ENCODE measurements at places on chromosomes 2 and 18.

- no peak for DNase-seq
Observed at GRCh38 chr2:167944825-167945659, 302.4 kb downstream of the STK39 start.

DNA sequence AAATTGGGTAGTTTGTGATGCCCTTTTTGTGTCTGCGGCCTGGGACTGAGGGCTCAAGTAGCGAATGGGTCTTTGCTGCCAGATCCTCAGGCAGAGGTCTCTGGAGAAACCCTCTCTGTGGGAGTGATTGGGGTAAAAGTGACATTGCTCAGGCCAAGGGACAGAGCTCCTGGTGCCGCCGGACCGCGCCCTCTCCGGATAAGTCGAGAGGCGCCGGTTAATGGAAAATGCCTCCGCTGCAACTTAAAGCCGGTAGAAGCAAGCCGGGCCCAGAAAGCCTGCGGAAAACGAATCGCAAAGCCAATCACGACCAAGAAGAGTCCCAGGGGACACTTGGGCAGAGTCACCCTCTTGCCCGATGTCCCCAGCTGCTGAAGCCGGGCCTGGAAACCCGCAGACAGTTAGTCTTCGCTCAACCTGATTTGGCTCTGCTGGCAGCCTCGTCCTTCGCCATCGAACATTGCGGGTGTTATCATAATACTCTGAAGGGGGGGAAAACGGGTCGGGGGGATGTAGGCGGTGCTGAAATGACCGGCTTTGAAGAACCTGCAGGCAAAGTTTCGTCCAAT lies 352 bp upstream of the HOXD12 start:
- DNase-seq = no peak

DNA sequence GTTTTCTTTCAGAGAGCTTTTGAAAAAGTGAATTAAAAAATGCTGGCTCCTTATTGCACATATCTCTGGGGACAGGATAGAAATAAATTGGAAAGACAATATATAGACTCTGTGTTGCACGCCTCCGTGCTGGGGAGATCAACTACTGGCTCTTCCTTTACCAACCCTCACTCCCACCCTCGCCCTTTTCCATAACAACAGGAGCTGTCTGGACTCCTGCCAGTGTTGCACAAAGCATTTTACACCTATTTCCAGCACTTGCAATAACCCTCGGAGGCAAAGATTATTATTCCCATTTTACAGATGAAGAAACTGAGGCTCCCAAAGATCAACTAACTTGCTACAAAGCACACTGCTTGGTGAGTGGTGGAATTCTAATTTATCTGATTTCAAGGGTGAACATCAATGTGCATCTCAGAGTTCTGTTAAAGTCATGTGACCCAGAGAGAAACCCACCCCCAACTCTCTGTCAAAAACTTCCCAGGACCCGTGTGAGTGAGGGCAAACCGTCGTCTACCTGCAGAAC lies 4.2 kb downstream of the CREG2 start:
- DNase-seq = no peak

DNA sequence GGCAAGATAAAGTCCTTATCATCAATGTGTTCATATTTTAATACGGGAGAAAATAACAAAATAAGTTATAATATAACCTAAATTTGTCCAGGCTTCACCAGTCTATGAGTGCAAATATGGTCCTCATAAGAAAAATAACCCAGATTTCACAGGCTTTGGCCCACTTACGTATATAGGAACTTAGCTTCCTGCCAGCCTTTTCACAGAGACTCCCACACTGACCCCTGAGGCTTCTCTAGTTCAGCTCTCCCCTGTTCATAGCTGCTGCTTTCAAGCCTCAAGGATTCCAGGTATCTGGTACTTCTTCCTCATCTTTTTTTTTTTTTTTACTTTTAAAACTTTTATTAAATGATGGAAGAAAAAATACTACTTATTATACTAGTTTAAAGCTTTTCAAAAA lies 74.9 kb upstream of the PELI1 start:
- no peak for DNase-seq

DNA sequence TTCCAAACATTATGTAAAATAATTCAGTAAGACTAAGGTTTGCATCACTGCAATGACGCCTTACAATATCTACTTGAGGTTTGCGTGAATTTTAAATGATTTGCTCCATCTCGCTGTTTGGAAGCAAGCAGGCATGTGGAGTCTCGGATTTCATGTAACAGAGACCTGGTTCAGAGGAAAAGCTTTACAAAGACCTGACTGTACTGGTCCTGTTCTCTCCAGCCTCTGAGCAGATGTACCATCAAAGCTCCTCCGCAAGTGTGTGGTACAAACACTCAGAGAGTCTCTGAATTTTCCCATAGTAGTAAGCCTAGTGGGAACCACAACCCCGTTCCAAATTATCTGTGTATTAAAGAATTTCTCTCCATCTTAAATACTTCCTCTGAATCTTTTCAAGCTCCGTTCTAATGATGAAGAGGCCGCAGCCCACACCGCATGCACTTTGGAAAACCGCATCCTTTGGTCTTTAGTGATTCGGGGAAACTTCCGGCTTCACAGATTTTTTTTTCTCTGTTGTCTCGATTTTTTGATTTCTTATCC lies 728.1 kb upstream of the SOX11 start:
- DNase-seq = peak; percentile 66

- no peak for DNase-seq
Observed at GRCh38 chr2:197265924-197266323, 44.7 kb downstream of the ANKRD44 start.

DNA sequence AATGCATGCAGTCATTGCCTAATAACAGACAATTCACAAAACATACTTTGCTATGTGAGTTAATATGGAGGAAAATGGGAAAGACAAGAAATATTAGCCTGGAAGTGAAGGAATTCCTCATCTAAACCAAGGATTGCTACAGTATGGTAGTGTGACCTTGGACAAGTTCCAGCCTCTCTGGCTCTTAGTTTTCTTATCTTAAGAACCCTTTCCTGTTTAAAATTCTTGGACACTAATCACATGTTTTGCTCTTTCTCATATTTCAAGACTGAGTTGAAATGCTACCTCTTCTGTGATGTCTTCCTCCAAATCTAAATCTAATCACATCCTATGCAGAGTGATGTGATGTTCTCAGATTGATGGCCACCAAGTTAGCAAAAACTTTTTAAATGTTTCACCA lies 20.8 kb upstream of the ADAM23 start:
- DNase-seq = no peak

DNA sequence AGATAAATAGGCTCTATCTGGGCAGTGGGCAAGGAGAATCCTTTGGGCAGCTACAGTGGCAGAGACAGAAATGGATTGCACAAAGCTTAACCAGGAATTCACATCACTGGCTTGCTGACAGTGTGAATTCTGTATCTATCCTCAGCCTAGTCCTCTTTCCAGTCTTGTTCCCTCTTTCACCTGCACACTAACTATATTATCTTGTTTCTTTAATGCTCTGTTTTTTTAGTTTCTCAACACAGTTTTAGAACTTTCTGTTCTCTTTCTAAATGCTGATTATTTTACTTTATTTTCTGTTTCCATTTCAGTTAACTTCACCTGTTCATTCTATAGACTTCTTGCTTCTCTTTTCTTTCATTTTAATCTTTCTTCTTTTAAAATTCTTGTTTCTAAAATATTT lies 66.4 kb downstream of the LINC00305 start:
- no peak for DNase-seq

DNA sequence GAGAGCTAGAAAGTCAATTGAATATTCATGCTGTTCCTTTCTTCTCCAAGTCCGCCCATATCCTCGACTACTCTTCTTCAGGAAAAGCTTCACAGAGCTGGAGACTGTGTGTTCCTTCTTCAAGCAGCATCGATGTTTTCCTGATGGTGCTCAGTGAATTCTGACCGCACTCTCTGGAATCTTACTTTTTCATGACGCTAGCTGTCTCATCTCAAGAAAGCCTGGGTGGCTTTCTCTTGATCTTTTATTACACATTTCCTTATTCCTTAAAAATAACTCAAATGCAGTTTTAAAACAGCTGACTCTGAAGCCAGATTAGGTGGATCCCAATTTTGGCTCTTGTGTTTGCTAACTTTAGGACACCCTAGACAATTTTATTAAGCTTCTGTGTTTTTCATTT lies 1245.1 kb upstream of the LRRTM1 start:
- no peak for DNase-seq

GRCh38 chr18:37672932-37673595 lies 107.5 kb upstream of the CELF4 start:
- DNase-seq = no peak

DNA sequence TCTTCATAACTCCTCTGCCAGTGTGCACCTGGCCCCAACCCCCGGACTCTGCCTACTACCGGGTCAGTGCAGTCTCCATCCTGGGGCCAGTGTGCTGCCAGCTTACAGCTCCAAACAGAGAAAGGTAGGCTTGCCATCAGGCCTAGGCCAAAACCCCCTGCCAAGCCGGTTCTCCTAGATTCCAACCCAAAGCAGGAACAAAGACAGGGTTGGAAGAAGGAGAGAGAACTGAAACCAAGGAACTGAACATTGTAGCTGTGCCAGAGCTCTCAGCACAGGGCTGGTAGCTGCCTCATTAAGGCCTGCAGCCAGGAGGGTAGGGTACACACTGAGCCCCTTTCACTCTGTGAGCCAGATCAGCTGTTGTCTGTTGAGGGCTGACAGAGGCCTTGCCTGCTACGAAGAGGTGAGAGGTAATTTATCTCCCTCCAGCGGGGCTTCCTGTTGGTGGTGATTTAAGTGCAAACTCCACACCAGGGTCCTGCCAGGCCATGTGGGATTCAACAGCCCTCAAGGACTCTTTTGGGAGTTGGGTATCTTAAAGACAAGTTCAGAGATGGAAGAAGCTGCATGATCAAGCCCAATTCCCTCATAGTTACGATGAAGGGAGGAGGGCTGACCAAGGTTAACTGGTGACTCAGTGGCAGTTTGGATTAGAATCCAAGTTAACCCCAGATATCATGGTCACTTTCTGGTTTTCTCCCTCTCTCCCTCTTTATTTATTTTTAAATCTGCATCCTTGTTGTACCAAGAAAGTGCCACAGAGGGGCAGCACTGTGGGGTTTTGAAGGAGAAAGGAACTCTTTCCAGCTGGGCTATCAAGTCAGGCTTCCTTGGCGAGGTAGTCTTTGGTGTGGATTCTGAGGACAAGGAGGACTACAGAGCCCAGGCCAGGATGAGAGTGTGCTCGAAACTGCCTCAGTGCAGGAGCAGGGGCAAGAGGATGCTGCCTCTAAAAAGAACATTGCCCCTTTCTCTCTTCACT lies 48.1 kb downstream of the CYRIA start:
- peak; percentile 19 for DNase-seq

DNA sequence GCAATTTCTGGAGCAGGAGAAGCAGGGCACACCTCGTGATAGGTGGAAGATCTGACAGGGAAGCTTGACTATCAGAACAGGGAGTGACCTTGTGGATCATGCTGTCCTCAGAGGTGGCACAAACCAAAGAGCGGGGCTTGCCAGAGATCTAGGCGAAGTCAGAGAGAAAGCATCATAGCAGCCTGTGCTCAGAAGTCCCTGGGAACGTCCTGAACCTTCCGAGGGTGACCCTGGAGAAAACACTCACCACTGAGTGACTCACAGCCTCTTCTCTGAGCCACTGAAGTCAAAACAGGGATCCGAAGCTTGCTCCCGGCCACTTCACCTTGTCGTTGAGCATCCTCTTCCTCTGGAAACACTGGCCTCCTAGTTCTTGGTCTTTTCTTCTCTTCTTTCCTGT lies 56.7 kb downstream of the IL1R2 start:
- no peak for DNase-seq

DNA sequence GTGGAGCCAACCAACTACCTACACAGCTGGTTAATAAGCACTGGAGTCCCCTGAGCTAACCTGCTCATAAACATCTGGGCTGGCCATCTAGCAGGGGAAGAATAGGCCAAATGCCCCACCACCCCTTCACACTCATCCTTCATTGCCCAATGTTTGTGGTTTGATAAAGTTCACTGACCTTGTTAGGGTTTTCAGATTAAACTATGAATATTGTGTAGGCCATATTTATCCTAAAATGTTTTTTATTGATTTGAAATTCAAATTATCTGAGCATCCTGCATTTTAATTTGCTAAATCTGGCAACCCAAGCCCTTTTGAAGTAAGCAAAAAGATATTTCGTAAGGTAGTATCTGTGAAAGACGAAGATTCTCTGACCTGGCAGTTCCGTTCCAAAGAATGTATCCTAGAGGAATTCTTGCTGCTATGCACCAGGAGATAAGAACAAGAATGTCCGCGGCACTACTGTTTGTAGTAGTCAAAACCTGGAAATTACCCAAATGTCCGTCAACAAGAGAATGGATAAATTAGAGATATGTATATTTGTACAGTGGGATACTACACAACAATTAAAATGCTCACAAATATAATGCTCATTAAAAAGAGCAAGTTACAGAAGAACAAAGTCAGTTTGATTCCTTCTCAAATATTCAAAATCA lies 5.8 kb upstream of the TLK1 start:
- DNase-seq = no peak

- DNase-seq = no peak
Observed at GRCh38 chr2:205800224-205800623, 117.9 kb downstream of the NRP2 start.

GRCh38 chr2:214985619-214986018 lies 152.8 kb downstream of the ABCA12 start:
- DNase-seq = no peak

GRCh38 chr2:7352191-7352590 lies 435.0 kb downstream of the RNF144A start:
- DNase-seq = no peak

GRCh38 chr18:75045272-75045671 lies 163.7 kb downstream of the PTGR3 start:
- no peak for DNase-seq

- DNase-seq = no peak
Observed at GRCh38 chr2:112591413-112591812, 7.0 kb downstream of the CHCHD5 start.

DNA sequence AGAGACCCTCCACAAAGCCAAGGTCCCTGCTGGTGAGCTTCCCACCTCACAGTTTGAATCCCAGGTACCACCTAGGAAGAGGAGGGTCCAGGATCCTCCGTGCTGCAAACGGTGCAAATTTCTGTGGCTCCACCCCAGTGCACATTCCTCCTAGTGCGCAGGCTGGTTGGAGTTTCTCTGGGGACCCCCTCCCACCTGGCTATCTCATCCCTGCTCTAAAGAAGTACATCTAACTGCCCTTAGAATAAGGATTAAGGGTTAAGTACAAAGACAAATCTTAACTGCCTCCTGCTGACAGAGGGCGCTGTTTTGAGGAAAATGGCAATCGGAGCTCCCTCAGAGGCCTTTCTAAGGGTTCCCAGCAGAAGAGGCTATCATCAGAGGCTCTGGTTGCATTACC lies 109.6 kb upstream of the FSIP2 start:
- no peak for DNase-seq

DNA sequence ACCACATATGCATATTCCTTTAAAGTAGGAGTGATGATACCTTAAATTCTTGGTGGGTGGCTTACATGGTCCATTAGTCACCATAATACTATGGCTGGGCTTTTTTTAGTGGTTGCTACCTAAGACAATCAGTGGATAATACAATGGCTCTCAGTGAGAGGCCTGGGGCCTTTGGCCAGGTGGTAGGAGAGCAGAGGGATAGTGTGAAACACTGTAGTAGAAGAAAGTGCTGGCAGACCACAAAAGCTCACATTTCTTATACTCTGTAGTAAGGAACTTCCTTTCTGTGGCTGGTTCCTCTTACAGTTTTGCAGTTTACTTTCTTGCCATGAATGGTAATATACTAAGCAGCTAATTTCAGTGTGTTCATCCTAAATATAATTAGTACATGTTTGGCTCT lies 583.5 kb downstream of the XIRP2 start:
- DNase-seq = no peak

- no peak for DNase-seq
Observed at GRCh38 chr2:237575869-237576862, 9.8 kb downstream of the PRLH start.

- DNase-seq = peak; percentile 24
Observed at GRCh38 chr2:40016151-40016885, 237.3 kb upstream of the THUMPD2 start.

Measured in NCI-H187 (cell line).